ENCODE measurements at places on chromosomes 2 and 18.

- DNase-seq: no peak
Measured at GRCh38 chr2:15649561-15650255, 58.0 kb downstream of the DDX1 start.

GRCh38 chr2:191811807-191812602 is 34.9 kb downstream of the CAVIN2 start:
- DNase-seq: peak; percentile 6

DNA sequence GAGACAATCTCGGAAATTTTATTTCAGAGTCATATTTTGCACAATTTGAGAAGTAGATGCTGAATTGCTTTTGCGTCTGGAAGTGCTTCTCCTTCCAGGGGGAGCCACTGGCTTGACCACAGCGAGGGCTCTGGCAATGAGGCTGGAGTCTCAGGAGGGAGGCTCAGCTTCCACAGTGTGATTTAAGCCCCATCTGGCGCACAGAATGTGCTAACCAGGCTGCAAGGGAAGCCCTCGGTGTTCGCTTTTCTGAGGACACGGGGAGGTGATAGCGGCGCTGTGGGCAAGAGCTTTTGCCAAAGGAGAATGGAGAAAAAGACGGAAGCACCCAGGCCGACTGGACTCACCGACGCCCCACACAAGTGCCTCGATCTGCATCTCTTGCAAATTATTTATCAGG is 52.4 kb downstream of the ADI1 start:
- no peak for DNase-seq

- no peak for DNase-seq
Measured at GRCh38 chr18:65938592-65939372, 188.0 kb downstream of the CDH7 start.

DNA sequence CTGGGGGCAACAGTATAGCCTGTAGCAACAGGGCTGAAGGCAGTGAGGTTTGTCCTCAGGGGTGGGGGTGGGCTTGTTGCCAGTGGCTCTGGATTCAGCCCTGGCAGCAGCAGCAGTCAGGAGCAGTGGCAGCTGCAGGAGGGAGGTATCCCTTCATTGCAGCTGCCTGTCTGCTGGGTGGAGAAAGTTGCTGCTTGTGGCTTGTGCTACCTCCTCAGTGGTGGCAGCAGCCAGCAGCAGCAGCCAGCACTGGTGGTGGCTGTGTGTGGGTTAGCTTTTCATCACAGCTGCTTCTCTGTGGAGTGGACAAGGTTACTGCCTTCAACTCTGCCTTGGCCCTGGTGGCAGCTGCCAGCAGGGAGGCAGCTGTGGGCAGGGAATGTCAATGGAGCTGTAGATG is 94.9 kb downstream of the ARL6IP6 start:
- DNase-seq: no peak

DNA sequence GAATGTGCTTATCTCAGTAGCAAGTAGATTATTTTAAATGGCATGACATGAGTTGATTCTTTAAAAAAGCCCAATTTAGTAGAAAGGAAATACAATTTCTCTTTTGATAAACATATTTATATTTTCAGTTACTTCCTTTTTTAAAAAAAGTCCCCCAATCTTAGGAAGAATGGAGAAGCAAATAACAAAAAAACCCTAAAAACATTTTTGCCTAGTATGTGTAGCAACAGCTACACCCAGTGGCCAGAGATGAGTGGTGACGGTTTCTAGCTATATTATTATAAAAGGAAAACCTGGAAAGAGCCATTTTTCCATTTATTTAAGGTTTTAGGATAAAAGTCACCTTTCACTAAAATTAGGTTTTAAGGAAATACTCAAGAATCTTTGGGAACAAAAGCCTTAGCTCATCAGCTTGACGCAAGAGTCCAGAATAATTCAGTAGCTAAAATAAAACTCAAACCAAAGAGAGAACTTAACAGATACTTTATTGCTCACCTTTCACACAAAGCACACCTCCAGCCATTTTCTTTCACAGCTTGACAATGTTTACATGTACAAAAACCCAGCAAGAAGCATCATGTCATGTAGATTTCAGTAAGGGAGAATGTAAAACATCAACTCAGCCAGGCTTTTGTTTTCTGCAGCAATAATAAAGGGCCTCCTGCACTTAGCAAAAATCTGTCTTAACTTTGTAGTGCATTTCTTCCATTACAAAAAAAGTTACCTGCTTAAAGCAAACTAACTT is 15.7 kb downstream of the FAM98A start:
- no peak for DNase-seq

- no peak for DNase-seq
Measured at GRCh38 chr2:224523626-224524577, 61.3 kb downstream of the CUL3 start.

- DNase-seq: no peak
Measured at GRCh38 chr2:37317746-37318145, 6.9 kb downstream of the PRKD3 start.

GRCh38 chr2:179338681-179339080 is 74.0 kb upstream of the SESTD1 start:
- DNase-seq: no peak

- DNase-seq: no peak
Measured at GRCh38 chr2:158745067-158745865, 49.9 kb upstream of the DAPL1 start.

DNA sequence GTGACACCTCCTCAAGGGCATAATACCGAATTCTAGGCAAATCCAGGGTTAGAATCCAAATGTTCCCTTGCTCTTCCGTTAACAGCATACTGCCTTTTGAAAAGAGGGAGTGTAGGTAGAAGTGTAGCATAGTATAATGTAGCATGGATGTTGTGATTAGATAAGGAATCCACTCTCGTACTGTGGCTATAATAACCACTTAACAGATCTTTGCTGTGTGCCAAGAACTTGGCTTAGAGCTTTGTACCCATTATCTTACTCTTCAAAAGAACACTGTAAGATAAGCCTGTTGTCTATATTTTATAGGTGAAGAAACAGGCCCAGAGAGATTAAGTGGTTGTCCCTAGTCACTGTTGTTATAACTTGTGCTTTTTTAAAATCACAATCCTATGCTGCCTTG is 24.2 kb downstream of the WDR75 start:
- no peak for DNase-seq

DNA sequence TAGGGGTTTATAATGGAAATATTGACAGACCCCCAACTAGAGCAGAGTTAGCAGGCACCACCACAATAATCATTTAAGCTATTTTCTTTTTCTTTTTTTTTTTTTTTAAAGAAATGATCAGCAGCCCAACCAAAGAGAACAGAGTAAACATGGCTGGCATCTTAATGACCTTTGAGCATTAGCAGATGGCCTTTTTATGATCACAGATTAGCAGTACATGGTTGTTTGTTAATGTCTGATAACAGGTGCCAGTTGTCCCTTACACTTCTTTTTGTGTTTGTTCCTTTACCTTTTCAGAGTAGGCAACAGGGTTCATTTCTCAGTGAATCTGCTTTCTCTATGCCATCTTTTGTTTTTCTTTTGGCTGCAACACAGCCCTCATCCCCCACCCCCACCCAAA is 747.0 kb downstream of the BCL11A start:
- DNase-seq: no peak

DNA sequence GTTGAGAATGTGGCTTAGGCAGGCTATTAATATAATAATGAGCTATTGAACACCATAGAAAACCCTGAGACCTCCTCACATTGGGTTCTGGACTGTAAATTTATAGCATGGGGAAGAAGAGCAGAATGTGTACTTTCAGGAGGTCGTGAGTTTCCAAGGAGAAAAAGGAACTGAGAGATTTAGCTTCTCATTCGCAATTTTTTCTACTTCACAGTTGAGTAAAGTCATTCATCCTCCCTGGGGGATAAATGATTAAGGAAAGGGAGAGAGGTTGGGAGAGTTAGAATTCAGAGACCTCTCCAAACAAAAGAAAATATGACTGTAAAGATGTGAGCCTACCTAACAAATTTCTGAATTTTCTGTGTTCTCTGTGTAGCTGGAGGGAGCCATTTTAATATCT is 205.8 kb upstream of the CYRIA start:
- DNase-seq: no peak

GRCh38 chr2:156110890-156111289 is 221.6 kb downstream of the NR4A2 start:
- no peak for DNase-seq

DNA sequence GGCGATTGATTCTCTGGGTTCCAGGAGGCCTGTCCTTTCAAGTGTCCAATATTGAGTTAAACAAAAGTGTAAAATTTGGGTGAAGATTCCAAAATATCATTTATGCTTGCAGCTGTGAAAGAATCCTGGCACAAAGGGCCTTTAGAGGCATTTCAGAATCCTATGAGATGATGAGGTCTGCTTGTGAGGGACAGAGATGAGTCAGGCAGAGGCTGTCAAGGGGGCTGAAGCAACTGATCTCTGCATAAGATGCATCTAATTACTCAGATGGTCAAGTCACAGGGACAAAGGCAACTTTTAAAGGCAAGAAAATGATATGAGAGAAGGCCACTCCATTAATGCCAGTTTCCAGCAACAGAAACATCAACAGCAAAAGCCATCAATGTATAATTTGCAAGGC is 78.8 kb downstream of the FHOD3 start:
- DNase-seq: no peak

DNA sequence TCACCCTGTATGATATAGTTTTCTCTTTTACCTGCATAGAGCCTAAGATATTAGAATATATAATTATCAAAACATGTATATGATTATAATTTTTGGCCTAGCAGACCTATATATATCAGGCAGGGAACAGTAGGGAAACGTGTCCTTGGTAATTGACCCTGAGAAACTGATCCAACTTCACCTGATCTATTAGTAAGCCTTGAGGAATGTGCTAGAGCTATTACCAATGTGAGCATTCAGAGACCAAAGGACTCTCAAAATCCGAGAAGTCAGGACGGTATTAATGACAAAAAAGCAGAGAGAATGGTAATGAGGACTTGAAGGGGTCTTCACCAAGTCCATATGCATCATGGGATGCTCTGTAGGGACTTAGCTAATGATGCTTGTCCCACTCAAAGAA is 571.9 kb downstream of the CPS1 start:
- DNase-seq: no peak

DNA sequence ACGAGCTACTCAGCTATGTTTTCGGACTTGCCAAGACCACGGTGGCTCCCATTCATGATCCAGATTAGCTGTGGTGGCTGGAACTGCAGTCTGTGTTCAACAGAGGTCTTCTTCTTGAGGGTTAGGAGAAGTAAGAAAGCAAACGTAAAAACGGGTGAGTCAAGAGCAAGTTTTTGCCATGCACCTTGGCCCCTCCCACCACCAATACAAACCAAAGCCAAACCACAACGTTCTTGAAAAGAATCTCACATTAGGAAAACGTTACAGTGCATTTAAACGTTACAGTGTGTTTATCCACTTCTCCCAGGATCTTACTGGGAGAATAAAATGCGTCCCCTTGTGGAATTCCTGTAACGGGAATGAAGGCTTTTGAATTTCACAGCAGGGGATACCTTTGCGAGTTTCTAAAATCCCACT is 725 bp downstream of the FBXO48 start:
- no peak for DNase-seq

DNA sequence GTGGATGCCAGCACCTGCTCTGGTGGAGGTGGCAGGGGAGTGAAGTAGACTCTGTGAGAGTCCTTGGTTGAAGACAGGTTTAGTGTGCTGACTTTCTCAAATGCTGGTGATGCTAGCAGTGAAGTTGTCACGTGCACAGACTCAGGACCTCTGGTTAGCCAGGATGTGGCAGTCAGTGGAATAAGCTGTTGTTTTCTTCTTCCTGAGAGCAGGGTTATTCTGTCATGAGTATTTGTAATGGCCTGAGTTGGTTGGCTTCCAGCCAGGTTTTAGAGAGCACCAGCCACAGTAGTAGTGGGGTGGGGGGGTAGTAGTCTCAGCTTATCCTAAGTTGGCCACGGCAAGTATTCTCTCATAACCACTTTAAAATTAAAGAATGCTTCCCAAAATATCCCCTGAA is 238.5 kb upstream of the FBXO11 start:
- no peak for DNase-seq

GRCh38 chr2:162221064-162221463 is 22.2 kb downstream of the FAP start:
- peak; percentile 31 for DNase-seq

DNA sequence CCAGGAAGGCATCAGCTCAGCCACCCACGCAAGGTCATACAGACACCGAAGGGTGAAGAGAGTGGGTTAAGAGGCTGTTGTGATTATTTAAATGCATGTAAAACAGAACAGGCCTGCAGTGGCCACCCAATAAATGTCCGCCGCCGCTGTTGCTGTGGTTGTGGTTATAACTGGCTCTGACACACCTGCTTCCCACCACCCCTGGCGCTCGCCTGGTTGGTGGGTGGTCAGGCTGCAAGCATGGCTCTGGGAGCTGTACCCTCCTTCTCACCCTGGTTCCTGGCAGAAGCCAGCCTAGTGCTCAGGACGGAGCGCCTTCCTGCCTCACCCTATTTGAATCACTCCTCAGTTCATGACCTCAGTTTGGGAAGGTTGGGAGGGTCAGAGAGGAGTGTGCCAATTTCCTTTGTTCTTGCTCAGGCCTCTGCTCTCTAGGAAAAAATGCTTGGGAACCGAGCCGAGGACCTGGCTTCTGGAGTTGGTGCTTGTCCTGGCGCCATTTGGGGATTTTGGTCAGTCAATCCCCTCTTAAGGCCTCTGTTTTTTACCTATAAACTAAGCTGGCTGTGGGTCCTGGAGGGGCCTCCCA is 5.3 kb upstream of the CRYBA2 start:
- no peak for DNase-seq

DNA sequence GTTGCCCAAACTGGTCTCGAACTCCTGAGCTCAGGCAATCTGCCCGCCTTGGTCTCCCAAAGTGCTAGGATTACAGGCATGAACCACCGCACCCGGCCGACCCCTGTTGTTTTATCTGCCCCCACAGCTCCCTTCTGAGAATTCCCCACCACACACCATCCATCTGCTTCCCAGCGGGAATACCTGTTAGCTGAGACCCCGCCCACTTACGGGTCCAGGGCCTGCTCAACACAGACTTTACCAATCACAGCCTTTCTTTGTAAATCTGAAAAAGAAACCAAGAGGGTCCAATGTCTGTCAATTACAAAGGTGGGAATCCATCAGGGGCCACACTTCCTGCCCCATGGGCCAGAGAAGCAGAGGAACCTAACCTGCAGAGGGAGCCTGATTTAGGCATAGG is 14.2 kb upstream of the CABLES1 start:
- DNase-seq: no peak

- DNase-seq: peak; percentile 53
Measured at GRCh38 chr2:144382849-144383248, 137.1 kb downstream of the ZEB2 start.

GRCh38 chr2:174574657-174575056 is 22.9 kb downstream of the WIPF1 start:
- no peak for DNase-seq

DNA sequence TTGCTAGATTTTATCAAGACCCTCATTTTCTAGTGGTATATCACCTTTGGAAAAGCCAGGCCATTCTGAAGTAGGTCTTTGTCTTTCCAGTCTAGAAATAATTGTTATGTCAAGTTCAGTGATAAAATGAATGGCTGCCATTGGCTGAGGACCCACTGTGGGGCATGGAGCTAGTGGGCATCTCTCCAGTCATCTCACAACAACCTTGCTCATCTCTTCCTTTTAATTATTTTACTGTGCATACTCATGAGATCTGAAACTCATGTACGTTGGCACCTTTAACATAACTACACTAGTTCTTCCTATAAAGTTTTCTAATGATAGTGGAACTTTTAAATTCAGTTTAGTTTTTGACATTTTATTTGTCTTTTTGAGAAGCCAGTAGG is 240.9 kb downstream of the SLC8A1 start:
- DNase-seq: no peak

All from GM19239 (cell line).